Kidney epithelial cell (primary cell): ENCODE measurements at places on chromosomes 11 and 22.

DNA sequence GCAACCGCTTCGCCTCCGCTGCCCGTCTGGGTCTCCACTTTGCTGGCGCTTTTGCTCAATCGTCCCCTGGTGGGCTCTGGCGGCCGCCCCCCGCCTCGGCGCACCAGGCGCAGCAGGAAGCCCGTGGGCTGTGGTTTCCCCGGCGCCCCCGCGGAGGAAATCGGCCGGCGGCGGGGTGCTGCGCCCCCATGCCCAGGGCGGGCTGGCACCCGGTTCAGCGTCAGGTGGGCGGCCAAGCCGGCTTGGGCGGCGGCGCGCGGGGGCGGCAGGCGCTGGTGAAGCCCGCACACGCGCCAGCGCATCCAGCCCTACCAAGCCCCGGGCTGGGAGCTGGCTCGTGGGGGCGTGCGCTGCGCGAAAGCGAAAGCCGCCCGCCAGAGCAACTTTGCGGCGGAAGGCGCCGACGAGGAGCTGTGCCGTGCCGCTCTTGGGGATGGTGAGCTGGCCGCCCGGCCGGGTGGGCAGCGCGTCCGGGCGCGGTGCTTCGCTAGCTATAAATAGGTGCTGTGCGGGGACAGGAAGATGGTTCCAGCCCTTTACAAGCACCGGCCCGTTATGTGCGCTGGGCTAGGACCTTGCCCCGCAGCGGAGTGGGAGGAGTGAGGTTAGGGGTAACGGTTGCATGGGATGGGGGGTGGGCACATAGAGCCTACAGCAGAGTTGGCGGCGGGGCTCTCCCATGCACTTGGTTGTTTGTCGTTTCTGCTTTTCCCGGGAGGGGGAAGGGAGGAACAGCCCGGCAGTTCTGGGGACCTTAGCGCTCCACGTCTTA, 25.0 kb upstream of the SUSD2 start:
- no peak for DNase-seq

- DNase-seq: no peak
Measured at GRCh38 chr11:72483412-72484186, 49.3 kb upstream of the CLPB start.

GRCh38 chr11:74004046-74004695, 4.7 kb downstream of the UCP3 start:
- no peak for DNase-seq

DNA sequence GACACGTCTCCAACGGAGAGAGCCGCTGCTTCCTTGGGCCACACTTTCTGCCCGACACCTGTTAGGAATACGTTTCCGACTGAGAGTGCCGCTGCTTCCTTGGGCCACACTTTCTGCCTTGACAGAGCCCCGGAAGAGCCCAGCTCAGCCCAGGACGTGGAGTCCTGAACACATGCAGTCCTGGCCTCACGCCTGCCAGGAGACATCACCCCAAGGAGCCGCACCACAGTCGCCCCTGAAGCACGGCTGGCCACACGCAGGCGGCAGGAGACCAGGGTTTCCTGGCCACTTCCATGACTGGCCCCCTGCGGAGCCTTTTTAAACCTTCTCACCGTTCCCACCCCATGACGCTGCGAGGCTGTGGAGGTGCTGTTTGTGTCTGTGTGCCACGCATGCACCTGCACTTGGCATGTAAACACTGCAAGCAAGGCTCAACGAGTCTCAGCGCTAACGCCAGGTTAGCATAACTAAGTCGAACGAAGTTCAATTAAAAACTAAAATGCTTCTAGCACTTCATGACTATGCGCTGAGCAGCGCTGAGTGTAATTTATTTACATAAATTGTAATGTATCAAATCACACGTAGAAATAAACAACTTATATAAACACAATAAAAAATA, 8.8 kb downstream of the TOLLIP start:
- no peak for DNase-seq

- DNase-seq: no peak
Measured at GRCh38 chr22:22811016-22812009, 76.3 kb upstream of the IGLL5 start.

DNA sequence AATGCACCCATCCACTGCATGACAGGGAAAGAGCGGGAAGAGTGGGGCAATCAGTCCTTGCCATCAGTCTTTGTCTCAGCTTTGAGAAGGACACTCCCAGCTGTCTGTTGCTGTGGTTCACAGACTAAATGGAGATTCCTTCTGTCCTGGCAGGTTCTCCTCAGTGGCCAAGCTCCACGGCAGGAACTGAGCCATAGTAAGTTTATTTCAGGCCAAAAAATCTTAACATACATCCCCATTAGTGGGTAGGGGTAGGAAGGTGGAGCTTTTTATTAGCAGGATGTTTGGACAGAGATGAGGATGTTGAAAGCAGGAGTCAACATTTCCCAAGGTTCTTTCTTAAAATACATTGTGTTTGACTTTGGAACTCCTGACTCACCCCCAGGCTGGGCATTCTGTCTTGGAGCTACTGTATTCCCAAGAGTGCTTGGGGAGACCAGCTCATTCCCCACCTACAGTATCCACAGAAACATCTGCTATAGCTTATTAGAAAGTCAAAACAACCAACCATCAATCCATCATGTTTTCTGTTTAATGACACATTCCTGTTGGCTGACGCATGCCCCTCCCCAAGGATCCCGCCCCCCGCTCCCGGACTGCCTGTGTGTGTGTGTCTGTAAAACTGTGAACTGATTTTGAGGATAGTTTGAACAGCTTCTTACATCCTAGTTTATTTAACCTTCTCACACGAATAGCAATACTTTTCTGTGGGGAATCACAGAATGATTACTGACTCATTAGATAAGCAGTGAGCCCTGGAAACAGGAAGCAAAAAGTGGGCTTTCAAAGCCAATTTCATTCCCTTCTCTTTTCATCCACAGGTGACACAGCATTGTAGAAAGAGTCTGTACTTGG, 109.5 kb downstream of the CCDC81 start:
- peak; percentile 92 for DNase-seq

DNA sequence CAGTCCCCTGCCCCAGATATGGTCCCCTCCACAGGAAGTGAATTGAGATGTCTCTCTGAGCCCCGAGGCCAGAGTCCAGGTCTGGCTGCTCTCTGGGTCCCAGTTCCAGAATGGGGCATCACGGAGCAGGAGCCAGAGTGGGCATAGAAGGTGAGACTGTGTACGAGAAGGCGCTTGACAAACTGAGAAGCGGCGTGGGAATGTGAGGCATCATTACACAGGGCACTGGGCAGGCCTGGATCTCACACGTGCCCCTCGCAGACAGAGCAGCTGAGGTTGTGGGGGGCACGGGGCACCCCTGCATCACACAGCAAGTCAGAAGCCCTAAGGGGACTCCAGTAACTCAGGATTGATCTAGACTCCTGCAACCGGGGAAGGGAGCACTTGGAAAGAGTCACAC, 9.2 kb downstream of the STARD10 start:
- no peak for DNase-seq

DNA sequence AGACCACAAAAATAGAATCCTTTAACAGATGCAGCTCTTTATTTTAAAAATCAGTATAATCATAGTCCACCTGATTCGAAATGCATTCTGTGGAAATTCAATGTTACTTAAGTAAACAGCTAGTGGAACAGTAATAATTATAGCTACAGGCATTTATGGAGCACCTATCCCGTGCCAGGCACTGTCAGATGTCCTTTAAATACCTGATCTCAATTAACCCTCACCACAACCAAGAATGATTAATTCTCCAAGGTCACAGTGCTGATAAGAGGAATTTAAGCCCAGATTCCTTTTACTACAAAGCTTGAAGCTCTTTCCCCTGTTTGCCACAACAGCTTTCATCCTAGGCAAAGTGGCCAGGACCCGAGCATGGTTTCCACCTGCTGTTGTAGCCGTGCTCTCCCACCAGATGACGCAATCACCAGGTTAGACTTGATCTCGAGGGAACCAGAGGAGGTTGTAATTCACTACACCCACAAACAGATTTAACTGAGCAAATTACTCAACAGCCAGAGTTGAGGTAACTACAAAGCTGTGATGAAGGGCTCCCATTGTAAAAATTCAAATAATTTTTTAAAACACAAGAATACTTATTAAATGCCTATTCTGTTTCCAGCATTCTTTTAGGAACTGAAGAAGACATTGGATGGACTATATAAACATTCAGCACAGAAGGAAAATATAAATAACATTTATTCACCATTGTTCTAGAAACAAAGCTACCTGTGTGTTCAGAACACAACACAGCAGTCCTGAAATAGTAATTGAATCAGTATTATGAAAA, 10.3 kb downstream of the PRDM10 start:
- no peak for DNase-seq

DNA sequence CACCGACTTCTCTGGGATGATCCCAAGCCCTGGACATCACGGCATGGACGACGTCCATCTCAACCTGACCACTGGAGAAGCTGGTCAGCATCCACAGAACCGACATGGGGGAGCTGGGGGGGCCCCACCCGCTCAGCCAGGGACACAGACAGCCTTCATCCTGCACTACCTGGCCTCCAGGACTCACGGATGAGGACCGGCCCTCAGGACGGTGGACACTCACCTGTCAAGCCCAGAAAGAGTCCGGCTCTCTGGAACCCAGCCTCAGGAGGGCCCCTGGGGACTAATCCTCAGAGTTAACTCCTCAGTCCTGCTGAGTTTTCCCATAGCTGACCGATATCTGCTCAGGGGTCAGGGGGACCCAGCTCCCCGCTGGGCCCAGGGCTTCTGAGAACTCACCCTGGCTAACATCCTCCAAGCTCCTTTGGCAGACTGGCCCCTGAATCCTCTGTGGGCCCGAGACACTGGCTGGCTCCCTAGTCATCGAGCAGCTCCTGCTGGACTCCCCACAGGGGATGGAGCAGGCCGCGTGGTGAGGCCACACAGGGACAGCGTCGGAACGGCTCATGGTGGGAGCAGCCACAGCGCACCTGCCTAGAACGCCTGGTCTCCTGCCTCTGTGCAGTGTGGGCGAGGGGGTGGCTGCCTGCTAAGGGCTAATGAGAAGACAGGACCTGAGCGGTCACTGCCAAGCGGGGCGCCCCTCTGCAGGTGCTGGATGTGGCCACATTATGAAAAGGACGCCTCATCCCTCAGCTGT, 649.2 kb downstream of the BRD1 start:
- DNase-seq: no peak

DNA sequence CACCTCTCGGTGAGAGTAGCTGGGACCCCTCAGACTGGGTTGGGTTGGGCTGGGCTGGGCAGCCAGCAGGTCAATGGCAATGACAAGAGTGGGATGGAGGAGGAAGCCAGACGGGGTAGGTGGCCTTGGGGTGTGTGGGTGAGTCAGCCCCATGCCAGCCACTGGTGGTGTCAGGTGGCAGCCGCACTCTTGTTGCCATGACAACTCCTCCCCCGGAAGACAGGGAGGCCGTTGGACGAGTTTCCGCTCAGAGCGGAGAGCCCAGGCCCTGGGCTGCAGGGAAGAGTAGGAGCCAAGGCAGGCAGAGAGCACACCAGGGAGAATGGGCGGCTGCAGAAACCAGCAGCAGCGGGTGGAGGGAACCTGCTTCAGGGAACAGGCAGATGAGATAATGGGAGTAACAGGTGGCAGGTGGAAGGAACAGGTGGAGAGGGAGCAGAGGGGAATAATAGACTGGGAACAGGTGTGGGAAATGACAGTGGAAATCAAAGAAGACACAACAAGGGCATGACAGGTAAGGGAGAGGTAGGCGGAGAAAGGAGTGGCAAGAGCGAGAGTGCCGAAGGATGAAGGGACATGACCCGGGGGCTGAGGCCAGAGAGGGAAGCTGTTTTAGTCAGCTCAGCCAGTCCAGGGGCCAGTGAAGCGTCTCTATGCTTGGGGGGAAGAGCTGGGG, 8.7 kb downstream of the SPTBN2 start:
- peak; percentile 86 for DNase-seq

GRCh38 chr11:72700146-72700545, 25.9 kb upstream of the PDE2A start:
- DNase-seq: no peak

GRCh38 chr22:50250555-50251476, at the start of gene HDAC10:
TSS of gene HDAC10 (minus strand) at chr22:50251265. CDS start at chr22:50251032, 233 bp downstream.
- no peak for DNase-seq

DNA sequence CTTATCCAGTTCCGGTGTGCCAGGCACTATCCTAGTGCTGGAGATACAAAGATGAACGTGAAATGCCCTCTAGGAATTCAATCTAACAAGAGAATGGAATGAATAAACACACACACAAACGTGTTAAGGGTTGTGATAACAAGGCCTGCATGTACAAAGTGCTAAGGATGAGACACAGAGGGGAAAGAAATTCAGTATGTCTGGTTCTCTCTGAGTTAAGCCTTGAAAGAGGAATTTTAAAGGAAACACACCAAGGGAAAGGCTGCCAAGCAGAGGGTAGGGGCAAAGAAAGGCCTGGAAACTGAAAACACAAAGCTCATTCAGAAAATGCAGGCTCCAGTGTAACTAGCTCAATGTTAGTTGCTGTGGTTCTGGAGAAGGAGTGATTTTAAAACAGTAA, 4.2 kb downstream of the CHKA start:
- DNase-seq: no peak

DNA sequence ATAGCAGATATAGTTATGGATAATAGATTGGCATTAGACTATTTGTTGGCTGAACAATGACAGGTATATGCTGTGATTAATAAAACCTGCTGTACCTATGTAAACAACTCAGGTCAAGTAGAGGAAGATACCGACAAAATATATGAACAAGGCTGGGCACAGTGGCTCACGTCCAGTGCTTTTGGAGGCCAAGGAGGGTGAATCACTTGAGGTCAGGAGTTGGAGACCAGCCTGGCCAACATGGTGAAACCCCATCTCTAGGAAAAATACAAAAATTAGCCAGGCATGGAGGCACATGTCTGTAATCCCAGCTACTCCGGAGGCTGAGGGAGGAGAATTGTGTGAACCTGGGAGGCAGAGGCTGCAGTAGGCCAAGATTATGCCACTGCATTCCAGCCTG, 14.0 kb upstream of the CHKA start:
- no peak for DNase-seq

DNA sequence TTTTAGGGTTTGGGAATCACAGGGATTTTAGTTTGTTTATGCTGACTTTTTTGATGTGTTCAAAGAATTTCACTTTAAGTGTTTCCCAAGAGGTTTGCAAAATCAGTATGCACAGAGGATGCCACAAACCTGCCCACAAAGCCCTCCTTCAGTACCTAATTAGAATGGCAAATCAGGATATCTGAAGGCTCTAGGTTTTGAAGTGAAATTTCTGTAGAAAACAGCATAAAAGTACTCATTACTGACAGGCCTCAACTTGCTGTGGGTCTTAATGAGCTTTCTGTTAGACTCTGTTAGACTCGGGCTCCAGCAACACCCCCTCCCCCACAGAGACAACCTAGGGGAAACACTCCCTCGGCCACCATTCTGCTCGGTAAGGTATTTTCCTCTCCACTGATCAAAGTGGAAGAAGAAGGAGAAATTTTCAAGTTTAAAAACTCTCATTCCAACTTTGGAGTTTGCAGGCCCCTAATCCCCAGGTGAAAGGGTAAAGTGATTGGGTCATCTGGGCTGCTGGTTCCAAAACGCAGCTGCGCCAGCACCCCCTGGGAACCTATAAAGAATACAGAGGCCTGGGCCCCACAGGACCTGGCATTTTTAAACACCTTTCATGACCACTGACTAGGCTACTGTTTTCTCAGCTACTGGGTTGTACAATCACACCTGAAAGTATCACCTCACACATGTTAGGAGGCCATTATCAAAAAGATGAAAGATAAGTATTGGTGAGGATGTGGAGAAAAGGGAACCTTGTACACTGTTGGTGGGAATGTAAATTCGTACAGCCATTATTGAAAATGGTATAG, 67.5 kb downstream of the PLEKHA7 start:
- DNase-seq: no peak

GRCh38 chr22:35349704-35350538, 31.0 kb upstream of the HMOX1 start:
- DNase-seq: no peak

- DNase-seq: no peak
Measured at GRCh38 chr22:20488946-20489345, 6.6 kb downstream of the KLHL22 start.
